ENCODE measurements at places on chromosomes 6 and 20. TPM values are rescaled to one million over a fixed set of nuclear protein-coding genes. Genes with fewer than 3 reads are reported as not detected.

The LHFPL5 gene
- total RNA-seq, result not detected

The DDAH2 gene
- 13.6 TPM for total RNA-seq

DNA sequence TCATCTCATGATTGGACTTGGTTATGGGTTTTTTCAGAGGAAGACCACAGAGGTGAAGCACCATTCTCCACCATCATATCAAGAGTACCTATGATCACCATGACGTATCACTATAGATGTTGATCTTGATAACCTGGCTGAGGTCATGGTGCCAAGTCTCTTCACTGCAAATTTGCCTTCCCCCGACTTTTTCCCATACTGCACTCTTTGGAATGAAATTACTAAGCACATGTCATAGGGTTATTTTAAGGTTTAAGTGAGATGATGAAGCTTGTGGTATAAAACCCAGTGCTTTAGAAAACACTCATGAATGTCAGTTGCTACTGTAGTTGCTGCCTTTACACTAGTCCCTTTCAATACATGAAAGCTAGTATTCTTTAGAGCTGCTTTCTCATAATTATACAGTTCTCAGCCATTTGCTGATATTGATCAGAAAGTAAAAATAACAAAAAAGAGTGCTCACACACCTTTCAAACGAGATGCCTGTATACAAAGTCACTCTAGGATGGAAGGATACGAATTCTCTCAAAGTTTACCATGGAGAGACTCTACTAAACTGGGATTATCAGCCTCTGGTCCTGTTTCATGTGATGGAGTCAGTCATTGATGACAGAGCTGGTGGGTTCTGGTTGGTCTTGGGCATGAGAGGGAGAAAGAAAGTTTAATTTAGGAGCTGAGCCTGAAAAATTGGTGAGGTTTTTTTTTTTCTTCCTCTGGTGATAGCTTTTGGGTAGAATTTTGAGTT, 228.1 kb downstream of the PRL start:
- H3K4me3 ChIP-seq, result no peak overlapping the region
- no peaks in the 10 kb centered on the region for H3K27me3 ChIP-seq
- no peaks in the 10 kb centered on the region for H3K36me3 ChIP-seq
- no peaks in the 10 kb centered on the region for H3K4me1 ChIP-seq
- H3K27ac ChIP-seq, result no peak overlapping the region
- no peak for DNase-seq

DNA sequence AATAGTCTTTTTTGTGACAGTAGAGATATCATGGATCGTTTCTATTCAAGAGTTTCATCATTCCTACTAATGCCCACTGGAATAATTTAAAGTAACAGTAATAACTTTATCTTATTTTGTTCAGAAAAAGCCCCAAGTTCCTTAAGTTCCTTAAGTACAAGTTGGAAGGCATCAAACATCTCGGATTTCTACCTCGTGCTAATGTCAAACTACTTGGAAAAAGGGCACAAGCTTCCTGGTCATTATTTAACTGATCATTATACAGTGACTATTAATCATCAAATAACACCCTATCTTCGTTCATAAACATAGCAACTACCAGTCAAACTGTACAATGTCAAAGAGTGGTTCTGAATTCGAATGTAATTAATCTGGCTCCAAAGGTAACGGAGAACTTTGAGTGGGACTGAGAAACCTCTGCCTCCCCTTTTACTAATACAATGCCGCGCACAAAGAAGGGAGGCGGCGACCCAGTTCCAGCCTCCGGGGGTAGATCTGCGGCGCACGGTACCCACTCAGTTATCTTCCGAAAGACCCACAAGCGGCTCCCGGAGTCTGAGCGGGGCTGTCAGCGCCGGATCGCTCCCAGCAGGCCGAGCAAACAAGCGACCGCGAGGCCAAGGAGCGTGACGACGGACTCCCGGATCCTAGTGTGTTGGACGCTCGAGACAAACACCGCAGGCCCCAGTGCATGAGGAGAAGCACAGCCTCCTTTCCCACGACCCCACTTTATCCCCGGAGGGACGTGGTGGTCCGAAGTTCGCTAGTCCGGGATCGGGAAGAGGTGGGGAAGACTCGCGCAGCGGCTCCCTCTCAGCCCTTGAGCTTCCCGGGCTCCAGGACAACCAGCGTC, 716 bp downstream of the SHPRH start:
- no peaks in the 10 kb centered on the region for H3K36me3 ChIP-seq
- peaks cover 24% of the 10 kb centered on the region for H3K4me1 ChIP-seq
- H3K27me3 ChIP-seq, result no peaks in the 10 kb centered on the region
- peak overlapping the region; percentile 79 for H3K27ac ChIP-seq
- DNase-seq, result peak; percentile 38
- peak overlapping the region; percentile 82 for H3K4me3 ChIP-seq

- DNase-seq, result no peak
- H3K36me3 ChIP-seq, result no peaks in the 10 kb centered on the region
- H3K4me3 ChIP-seq, result no peak overlapping the region
- no peaks in the 10 kb centered on the region for H3K4me1 ChIP-seq
These were observed 730.0 kb downstream of the KHDRBS2 start for GRCh38 chr6:61555993-61556392.

GRCh38 chr6:109143191-109143590, 47.9 kb downstream of the CEP57L1 start:
- no peak overlapping the region for H3K4me3 ChIP-seq
- H3K4me1 ChIP-seq, result no peaks in the 10 kb centered on the region
- no peaks in the 10 kb centered on the region for H3K36me3 ChIP-seq
- no peak for DNase-seq
- no peak overlapping the region for H3K27ac ChIP-seq

Data from CD4-positive, CD25-positive, alpha-beta regulatory T cell (primary cell).